Muscle of leg (tissue), 16 donors: ENCODE measurements at places on chromosomes 2 and 18. TPM values are rescaled to one million over a fixed set of nuclear protein-coding genes. Genes with fewer than 3 reads are reported as not detected.
A peak's percentile ranks its signal among the peaks of the same experiment; 100 is the strongest.

- DNase-seq = no peak
Observed at GRCh38 chr2:94995553-94996304, 29.8 kb upstream of the MAL start.

DNA sequence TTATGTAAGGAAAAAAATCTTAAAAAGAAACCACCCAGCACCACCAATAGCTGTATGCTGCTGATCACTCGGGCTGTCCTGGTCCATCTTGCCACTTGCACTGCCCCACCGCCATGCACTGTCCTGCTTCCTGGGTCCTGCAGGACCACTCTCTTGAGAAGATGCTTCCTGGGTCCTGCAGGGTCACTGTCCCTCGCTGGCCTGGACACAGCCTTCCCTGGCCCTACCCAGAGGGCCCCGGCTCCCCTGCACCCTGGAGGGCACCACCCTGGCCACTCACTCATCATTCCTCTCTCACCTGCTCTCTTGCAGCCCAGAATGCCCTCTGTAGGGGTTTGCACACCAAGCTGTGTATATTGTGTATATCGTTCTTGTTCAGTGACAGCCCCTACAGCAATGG is 2.4 kb upstream of the OTOS start:
- DNase-seq = no peak

DNA sequence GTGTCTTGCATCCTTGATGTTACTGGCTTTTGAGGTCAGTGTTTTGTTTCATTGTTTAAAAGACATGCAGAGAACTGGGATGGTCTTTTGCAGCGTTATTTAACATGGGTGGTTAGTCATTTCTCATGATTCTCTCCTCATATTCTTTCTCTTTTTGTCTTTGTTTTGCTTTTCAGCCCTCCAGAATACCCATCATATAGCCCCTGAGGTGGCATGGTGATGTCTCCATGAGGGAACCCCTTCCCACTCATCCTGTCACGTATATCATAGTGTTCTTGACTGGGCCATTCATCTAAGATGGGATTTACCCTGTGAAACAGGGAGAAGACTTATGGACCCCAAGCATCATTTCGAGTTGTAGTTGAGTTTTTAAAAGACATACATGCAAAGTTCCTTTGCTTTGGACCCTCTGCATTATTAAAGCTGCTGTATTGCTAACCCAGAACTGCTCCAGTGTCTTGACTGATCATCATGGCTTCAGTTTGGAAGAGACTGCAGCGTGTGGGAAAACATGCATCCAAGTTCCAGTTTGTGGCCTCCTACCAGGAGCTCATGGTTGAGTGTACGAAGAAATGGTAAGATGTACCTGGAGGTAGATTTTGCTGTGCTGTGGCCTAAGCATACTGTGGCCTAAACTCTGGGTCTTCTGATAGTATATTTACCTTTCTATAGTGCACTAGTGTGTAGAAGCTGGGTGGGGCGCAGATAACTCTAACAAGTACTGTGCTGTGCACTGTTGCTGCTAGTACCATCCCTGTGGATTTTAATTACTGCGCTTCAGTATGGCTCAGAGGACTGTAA is 1.4 kb downstream of the EHBP1 start:
- DNase-seq = peak; percentile 9

Gene LCLAT1
- 8.1 TPM for polyA plus RNA-seq

- DNase-seq = no peak
Observed at GRCh38 chr2:173713904-173714555, 251.1 kb downstream of the SP3 start.

GRCh38 chr2:170465241-170465640 is 249.9 kb upstream of the SP5 start:
- no peak for DNase-seq

- no peak for DNase-seq
Observed at GRCh38 chr18:8876887-8877286, 171.5 kb downstream of the MTCL1 start.

Gene RND3
- polyA plus RNA-seq = 40.3 TPM

Gene ITGB6
- 60.0 TPM for polyA plus RNA-seq

GRCh38 chr2:216603884-216604245 is 29.4 kb upstream of the IGFBP2 start:
- DNase-seq = no peak
